ENCODE measurements at places on chromosomes 6 and 20.

DNA sequence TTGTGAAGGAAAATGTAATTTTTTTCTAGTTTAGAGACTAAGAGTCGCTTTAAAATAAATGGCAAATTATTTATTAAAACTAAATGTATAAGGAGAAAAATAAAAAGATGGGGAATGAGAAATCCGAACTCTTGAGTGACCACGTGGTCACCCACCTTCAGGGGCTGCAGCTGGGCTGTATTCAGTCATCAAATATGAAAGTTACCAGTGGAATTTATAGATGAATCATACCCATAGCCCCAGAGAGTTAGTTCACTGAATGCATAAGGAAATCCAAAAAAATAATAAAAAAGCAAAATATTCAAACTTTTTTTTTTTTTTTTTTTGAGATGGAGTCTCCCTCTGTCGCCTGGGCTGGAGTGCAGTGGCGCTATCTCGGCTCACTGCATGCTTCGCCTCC is 947.7 kb upstream of the ADGRB3 start:
- DNase-seq = no peak

DNA sequence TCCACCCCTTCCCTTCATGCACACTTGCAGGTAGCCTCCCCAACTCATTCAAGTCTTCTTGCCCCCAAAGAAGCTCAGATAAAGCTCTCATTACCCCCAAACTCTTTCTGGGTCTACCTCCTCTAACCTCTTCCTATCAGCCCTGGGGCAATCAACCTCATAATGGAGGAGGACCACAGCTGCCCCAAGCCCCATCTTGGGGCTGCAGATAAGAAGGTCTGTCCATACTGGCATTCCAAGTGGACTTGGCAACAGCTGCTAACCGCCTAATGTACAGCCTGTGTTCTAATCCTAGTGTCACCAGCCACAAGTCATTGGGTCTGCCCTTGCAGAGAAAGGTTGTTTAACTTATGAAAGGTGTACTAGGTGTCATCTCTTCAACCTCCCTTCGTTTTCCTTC is 107.4 kb upstream of the ADGRF1 start:
- DNase-seq = no peak

DNA sequence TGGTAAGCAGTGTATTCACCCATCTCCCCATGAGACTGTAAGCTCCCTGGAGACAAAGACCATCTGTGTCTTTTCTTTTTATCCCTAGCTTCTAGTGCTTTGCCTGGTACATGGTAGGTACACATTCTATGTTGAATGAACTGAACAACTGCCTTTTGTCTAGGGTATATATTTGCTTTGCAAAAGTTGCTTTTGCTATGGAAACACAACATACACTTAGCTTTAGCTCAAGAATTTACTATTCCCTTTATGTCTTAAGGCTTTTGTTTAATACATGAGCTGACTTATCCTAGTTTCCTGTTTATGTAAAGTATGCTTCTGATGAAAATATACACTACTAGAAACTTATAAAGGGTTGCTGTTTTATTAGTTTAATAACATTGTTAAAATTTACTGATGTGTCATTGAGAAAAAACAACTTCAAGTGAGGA is 198.2 kb downstream of the PRL start:
- peak; percentile 1 for DNase-seq

DNA sequence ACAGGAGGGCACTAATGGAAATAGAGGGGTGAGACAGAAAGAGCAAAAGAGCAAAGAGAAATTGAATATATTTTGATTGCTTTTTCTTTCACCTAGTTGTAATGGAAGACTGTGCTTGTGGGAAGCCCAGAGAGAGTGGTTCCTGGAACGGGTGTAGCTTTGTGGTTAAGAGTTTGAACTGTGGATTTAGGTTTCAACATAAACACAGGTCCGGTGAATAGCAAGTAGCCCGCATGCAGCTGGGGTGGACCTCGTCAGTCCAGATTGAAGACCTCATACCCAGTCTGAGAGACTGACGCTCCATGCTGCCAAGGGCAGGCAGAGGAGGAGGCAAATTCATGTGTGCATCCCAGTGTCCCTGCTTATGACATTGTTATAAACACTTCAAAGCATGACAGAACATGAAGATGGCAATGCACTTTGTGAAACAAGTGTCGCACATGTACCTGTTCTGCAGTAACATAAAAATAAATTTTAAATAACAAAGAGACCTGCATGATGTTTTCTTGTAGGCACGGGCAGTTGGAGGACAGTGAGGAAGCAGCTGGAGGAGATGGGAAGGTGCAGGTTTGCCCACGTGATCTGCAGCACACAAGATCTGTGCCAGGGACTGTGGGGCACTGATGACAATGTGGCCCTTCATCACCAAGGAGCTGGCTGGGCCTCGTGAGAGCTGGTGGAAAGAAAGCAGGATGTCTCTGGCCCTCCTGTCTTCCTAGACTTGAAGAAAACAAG is 220.5 kb upstream of the SSTR4 start:
- no peak for DNase-seq

DNA sequence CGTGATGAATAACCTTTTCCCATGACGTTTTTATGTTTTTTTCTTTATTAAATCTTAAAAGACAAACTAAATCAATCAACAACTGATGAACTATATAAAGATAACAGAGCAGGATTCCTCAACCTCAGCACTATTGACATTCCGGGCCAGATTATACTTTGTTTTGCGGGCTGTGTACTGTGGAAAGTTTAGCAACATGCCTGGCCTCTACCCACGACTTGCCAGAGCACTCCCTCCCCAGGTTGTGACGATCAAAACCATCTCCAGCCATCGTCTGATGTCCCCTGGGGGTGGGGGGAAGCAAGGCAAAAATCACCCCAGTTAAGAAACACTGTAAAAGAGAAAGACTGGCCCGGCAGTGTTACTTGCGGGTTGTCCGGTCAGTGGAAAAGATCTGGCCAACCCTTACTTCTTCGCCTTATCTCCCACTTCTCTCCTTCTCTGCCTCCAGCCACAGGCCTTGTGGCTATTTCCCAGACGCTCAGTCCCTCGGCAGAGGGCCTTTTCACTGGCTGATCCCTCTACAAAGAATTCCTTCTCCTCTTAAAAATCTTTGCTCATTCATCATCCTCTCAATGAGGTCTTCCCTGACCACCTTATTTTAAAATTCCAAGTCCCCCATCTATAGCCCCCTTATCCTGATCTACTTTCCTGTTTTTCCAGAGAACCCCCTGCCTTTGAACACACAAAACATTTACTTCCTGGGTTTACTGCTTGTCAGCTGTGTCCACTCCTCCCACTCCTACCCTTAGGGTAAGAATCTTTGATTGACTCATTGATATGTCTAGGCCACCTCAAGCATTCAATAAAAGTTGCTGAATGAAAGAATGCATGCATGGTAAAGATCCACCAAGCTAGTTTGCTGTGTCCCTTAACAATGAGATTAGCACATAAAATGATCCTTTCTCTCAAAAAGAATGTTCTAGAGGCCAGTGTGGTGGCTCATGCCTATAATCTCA is 14.7 kb upstream of the RAB22A start:
- DNase-seq = peak; percentile 45

GRCh38 chr6:313917-314316 is 21.6 kb downstream of the DUSP22 start:
- DNase-seq = no peak

- no peak for DNase-seq
These were observed 57.6 kb upstream of the NEDD9 start for GRCh38 chr6:11290027-11290426.

DNA sequence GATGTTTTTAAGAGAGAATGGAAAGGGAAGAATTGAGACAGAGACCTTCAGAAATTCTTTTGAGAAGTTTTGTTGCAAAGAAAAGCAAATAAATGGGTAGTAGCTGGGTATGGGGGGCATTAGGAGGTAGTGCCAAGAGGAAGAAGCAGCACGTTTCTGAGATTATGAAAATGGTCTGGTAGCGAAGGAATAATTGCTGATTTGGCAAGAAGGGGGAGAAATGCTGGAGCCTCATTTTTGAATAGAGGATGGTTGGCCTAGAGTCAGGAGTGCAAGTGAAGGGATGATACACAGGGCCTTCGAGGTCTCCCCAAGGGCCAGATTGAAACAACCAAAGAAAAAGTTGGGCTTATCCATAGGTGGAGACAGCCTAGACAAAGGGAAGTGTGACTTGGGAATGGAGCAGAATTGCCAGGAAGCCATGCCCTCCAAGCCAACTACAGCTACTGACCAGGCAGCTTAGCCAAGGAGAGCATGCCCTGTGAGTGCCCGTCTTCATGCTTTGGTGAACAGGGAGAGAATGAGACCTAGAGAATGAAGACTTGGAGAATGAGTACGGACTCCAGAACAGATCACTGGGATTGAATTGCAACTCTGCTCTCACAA is 14.2 kb upstream of the TBC1D7 start:
- DNase-seq = no peak

GRCh38 chr6:142845624-142846458 is 99.1 kb downstream of the HIVEP2 start:
- peak; percentile 64 for DNase-seq

GRCh38 chr6:85798931-85799652 is 156.4 kb upstream of the SYNCRIP start:
- DNase-seq = no peak

DNA sequence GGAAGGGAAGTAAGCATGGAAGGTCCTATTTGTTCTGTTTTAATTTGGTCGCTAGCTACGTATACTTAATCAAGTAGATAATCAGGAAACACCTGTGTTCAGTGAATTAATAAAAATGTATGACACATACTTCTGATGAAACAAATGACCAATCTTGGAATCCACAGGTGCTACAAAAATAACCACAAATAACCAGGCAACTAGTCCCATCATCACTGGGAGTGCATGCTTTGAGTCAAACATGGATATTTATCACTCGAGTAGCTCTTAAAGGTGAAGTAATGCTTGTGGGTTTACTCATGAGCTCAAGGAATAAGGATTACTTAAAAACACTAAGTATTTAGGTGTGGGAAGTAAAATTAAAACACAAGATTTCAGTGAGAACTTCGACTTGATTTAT is 285.6 kb upstream of the ID4 start:
- DNase-seq = peak; percentile 90

GRCh38 chr6:161273274-161273751 is 548 bp downstream of the AGPAT4 start:
- peak; percentile 18 for DNase-seq

- DNase-seq = no peak
These were observed 89.5 kb downstream of the DLL1 start for GRCh38 chr6:170201361-170201760.

DNA sequence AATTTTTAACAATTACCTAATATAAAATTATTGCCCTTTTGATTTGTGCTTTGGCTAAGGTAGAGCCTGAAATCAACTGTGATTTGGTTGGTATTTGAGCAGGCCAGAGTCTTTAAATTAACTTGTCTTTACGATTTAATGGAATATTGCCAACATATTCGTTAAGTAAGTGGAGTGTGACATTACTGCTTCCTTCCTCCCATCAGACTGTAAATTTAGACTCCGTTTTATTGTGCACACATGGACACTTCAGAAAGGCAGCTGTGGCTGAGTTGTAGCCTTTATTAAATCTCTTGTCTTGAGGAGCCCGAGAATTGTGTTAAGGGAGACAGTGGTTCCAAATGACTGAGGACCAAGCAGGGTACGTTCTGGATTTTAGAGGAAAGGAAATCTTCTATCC is 57.4 kb downstream of the CAP2 start:
- DNase-seq = no peak

DNA sequence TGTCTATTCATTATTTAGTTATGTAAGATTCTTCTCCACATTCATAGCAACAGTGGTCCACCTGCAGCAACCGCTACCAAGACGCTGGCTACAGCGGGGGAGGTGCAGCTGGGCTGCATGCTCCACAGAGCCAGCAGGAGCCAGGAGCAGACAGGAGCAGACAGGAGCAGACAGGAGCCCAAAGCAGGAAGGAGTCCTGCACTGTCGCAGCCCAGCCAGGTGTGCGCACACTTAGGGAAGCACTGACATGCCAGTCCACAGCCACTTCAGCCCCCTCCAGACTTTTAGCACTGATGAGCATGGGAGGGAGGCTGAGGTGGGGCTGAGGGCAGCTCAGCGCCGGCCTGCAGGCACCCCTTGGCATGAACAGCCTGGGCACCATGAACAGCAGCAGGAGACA is 19.6 kb downstream of the KIF16B start:
- no peak for DNase-seq

DNA sequence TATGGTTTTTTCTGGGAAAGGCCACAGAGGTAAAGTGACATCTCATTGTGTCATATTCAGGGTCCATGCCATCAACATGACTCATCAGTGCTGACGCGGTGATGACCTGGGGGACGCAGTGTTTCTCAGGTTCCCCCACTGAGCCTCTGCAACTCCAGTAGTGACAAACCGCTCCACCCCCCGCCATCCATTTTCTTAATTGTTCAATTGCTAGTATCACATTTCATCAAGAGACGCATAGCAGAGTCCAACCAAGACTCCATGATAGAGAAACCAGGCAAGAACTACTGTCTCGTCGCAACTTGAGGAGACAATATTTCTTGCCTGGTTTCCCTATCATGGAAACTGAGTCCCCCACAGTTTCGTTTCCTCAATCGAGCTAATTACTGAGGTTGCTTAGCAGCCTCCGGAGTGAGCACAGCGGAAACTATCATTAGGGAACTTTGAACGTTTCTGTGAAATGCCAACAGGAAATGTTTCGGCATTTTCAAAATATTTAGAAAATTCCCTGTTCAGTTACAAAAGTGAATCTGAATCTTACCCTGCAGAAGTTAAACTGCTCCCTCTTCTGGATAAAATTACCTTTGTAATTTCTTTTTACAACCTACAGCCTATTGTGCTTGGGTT is 12.2 kb upstream of the SERPINB1 start:
- peak; percentile 82 for DNase-seq

DNA sequence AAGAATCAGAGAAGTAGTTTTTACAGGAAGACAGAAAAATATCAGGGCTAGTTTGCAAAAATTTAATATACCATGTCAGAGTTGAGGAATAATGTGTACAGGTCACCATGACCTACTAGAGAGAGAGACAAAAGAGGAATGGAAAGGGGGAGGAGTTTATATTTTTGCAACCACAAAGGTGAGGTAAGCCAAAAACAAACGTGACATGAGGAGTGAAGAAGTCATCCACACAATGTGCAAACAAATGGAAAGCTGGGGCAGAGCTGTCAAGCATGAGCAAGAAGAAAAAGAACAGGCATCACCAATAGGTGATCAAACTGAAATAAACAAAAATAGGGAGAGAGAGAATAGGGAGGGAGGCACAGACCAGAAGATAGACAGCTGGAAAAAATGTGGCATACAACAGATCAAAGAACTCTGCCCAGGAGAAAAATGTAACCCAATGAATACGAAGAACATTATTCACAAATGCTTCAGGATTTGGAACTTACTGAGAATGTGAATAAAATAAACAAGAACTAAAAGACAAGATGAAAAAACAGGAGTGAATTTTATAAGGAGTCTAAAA is 15.5 kb downstream of the RARS2 start:
- peak; percentile 19 for DNase-seq

Measured in mammary epithelial cell (primary cell).